Naive thymus-derived CD8-positive, alpha-beta T cell (primary cell): ENCODE measurements at places on chromosomes 12 and 14.
A peak's percentile ranks its signal among the peaks of the same experiment; 100 is the strongest.

GRCh38 chr12:32344047-32344446 is 55.3 kb upstream of the FGD4 start:
- DNase-seq: no peak

DNA sequence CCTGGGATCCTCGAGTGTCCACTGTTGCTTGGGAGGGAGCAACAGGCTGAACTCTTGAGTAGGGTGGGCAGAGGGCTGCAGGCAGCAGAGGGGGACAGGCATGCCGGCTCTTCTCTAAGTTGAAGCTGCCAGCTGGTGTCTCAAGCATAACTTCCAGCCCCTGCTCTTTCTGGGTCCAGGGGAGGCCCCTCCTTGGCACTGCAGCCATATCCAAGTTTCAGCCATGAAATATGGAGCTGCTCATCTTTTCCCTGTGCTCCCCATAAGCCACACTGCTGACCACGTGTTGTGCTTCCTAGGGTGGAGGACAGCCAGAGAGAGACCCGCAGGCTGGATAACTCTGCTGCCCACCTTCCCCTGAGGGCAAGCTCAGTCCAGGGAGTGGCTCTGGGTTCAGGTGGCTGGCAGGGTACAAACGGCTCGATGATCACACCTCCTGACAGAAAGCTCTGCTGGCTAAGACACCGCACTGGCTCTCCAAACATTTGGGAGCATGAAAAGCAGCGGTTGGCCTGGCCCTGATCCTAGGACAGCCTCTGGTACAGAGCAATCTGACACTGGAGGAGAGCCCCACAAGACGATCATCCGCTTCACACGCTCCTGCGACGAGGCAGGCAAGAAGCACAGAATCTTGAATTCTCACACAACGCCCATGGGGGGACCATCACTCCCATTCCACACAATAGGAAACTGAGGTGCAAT is 79.6 kb downstream of the PITPNM2 start:
- no peak for DNase-seq

DNA sequence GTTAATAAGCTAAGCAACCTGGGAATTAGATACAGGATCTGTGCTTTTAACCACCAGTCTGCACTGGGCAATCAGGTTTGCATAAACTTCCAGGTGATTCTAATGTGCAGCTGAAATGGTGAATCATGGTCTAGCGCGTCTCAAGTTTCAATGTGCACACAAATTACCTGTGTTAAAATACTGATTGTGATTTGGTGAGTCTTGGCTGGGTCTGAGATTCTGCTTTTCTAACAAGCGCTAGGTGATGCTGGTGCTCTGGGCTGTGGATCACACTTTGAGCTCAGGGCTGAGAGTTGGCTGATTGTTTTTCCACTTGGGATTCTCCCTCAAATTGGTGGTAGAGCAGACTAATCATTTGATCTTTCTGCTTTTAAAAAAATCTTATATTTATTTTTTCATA is 124.8 kb downstream of the C12orf75 start:
- DNase-seq: no peak

GRCh38 chr12:24396224-24396623 is 446.8 kb upstream of the SOX5 start:
- DNase-seq: no peak

DNA sequence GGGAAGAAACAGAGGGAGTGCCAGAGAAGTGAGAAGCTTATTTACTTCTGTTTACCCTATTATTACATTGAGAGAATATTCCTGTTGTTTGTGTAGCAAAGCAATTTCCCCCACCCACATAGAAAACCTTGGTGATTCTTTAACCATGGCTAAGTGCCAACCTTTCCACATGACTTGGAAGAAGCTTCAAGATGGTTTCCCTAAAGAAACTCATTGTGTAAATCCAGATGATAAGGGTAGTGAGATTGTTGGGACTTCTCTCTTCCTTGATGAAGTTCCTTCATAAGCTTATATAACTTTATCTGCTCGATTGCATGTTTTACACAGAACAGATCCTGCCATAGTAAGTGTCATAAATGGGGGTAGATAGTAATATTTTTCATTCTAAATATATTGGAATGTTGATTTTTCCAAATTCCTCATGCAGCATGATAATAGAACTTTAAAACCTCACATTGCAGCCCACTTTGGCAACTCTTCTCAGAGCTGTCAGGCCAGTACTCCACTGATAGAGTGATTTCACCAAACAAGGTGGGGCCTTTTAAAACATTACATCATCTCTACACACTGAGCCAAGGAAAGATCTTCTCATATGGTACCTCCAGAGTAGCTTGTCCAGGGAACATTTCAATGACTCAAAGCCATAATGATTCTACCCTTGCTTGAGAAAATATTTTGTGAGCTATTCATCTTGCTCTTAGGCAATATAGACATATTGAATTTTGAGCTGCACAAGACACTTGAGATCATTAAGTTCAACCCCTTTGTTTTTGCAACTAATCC is 47.8 kb upstream of the KIF21A start:
- DNase-seq: no peak

GRCh38 chr12:1491983-1492697 is 102.2 kb downstream of the FBXL14 start:
- no peak for DNase-seq

DNA sequence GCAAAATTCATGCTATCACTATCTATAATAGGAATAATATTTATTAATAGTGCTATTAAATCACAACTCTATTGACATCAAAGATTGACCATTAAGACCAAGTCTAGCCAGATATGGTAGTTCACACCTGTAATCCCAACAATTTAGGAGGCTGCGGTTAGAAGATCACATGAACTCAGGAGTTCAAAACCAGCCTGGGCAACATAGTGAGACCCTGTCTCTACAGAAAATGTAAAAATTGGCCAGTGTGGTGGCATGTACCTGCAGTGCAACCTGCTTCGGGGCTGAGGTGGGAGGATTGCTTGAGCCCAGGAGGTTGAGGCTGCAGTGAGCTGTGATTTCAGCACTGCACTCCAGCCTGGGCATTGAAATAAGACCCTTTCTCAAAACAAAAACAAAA is 11.0 kb downstream of the VEZT start:
- no peak for DNase-seq

- no peak for DNase-seq
Measured at GRCh38 chr12:90741611-90742010, 213.4 kb downstream of the CCER1 start.

DNA sequence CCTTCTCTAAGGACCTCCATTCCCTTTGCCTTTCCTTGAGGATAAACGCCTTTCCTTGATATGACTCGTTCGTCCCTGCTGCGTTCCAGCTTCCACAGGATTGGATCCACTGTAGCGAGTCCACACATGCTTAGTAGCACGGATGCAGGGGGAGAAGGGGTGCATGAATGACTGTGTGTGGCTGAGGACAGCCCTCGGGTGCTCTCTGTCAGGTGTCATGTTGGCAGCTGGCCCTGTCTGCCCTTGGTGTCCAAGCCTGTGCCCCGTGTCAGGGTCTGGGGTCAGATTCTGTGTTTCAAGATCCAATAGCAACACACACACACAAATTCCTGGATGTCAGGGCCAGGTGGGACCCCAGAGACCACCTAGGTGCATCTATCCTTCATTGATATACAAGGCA is 17.5 kb upstream of the KRT80 start:
- DNase-seq: peak; percentile 24

GRCh38 chr12:38417101-38417500 is 100.5 kb downstream of the ALG10B start:
- DNase-seq: no peak

GRCh38 chr12:53191096-53191884 is 10.6 kb upstream of the CSAD start:
- DNase-seq: no peak

- DNase-seq: no peak
Measured at GRCh38 chr14:92511453-92512238, 1.9 kb upstream of the RIN3 start.

DNA sequence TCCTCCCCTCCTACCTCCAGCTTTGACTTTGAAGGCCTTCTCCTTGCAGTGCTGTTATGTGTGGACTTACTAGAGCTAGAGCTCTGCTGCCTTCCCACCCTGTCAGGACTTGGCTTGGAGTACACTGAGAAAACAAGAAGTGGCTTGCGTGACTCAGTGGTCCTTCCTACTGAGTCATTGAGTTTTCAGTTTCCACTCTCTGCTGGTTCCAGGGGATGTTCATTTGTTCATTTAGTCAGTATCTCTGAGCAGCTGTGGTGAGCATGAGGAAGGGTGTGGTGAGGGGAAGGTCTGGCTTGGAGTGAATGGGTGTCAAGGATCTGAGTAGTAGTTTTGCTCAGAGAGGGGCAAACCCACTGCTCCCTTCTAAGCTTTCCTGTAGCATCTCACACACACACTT is 17.2 kb upstream of the ELK3 start:
- DNase-seq: no peak

DNA sequence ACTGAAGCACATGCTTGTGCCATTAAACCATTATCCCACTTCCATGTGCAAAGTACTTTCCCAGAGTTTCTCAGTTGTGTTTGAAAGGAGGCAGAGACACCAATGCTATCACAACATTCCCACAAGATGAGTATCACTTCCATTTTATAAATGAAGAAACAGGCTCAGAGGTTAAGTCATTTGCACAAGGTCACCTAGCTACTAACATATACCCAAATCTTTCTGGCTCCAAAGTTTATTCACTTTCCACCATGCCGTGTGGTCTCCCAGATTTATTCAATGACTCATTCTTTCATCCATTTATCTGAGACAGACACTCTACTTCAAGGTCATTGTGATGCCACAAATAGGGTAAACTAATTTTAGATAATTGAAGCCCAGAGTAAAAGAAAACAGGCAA is 9.4 kb downstream of the ART4 start:
- no peak for DNase-seq

- no peak for DNase-seq
Measured at GRCh38 chr14:96434040-96434439, 42.1 kb downstream of the AK7 start.

DNA sequence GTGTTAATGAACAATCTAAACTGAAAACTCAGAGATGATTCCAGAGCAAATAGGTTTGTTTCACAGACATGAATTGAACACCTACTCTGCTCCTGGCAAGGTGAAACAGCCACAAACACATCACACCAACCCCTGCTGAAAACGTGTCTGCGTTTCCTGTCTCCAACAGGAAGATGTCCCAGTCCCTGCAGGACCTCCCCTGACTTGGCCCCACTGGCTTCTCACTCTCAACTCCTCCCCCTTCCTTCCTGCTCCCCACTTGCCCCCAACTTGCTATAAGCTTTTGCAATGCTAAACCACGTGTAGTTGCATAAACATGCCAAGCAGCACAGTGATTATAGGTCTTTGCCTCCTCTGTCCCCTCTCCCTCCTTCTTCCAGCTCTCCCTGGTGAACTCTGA is 567.6 kb downstream of the BCL11B start:
- DNase-seq: peak; percentile 58

- no peak for DNase-seq
Measured at GRCh38 chr12:53830631-53831030, 78.9 kb upstream of the CISTR start.

DNA sequence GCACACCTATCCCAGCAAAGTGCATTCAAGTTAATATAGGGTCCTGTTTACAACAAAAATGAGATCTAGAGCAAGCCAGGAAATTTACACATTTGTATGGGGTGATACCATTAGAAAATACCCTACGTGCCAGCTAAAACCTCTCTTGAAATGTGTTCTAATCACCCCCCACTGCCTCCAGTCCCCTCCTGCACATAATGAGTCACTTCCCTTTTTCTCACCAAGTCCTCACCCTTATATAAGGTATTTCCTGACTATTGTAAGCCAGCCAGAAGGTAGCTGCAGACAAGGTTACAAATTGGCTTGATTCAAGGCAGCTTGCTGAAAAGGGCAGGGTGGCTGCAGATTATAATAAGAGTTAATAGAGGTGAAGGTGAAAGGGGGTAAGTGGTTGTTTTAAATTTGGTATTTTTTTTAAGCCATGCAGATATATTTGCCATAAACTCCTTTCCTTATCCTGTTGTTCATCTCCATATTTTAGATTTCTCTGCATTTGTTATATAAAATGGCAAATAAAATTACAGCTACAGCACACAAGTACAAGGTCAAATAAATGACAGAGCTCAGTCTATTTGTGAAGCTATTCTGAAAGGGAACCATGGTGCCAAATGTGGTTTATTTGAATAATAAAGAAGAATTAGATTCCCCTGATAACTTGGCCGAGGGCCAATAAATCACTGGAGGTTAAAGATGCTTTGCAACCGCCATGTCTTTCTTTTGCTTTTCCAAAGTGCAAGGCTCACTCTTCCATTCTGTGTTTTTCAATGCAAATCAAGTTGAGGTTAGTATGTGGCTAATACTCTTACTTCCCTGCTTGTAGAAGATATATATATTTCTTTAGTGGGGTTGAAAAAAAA is 385.9 kb downstream of the EGLN3 start:
- DNase-seq: no peak

GRCh38 chr12:121803861-121804416 is at the start of gene SETD1B:
TSS of gene SETD1B (plus strand) at chr12:121804009. CDS start at chr12:121804738, 729 bp downstream.
- DNase-seq: peak; percentile 63

GRCh38 chr12:47902131-47902639 is 2.6 kb downstream of the VDR start:
- no peak for DNase-seq

GRCh38 chr14:52020866-52021717 is 31.7 kb downstream of the RTRAF start:
- DNase-seq: no peak

GRCh38 chr12:132129007-132129406 is 15.1 kb downstream of the DDX51 start:
- DNase-seq: no peak

DNA sequence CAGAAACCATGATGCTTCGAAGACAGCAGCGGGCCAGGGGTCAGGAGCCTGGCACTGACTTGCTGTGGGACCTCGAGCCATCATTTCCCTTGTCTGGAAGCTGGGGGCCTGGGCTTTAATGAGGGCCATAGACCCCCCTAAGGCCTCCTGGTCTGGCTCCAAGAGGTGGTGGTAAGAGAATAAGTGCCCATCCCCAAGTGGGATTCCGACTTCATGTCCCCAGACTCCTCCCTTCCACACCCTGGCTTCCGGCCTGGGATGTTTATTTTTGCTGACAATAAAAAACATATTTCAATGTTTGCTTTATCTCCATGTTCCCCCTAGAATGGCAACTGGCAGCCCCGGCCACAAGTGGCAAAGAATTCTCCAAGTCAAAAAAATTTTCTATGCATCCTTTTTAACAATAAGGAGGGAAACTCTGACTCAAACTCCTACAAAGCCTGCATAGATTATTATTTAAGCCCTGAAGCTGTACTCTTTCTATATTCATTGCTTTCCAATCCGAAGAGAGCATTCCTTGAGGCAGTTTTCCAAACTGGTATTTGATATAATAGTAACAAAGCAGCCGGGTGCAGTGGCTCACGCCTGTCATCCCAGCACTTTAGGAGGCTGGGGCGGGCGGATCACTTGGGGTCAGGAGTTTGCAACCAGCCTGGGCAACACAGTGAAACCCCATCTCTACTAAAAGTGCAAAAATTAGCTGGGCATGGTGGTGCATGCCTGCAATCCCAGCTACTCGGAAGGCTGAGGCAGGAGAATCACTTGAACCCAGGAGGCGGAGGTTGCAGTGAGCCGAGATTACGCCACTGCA is 84.0 kb downstream of the ITPK1 start:
- no peak for DNase-seq

GRCh38 chr14:72591391-72591790 is 302.5 kb downstream of the DPF3 start:
- no peak for DNase-seq

GRCh38 chr14:102373110-102373509 is 10.4 kb downstream of the TECPR2 start:
- no peak for DNase-seq

- DNase-seq: no peak
Measured at GRCh38 chr14:34201909-34202637, 251.2 kb upstream of the EGLN3 start.

- no peak for DNase-seq
Measured at GRCh38 chr12:14828892-14829291, 14.4 kb downstream of the ART4 start.
